Activated CD4-positive, CD25-positive, alpha-beta regulatory T cell (primary cell): ENCODE measurements at places on chromosomes 1 and 21.

DNA sequence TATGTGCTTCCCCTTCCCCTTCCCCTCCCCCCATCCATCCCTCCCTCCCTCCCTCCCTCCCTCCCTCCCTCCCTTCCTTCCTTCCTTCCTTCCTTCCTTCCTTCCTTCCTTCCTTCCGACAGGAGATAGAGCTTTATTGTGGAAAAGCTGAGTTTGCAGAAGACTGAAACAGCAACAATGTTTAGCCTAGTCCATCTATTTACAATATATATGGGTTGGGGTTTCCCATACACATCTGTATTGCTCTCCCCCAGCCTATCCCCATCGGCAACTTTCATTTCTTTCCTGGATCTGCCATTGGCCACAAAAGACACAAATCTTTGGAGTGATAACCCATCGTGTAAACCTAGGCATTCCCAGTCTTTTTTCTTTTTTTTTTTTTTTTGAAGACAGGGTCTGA is 222.3 kb downstream of the USH2A start:
- DNase-seq, result no peak

DNA sequence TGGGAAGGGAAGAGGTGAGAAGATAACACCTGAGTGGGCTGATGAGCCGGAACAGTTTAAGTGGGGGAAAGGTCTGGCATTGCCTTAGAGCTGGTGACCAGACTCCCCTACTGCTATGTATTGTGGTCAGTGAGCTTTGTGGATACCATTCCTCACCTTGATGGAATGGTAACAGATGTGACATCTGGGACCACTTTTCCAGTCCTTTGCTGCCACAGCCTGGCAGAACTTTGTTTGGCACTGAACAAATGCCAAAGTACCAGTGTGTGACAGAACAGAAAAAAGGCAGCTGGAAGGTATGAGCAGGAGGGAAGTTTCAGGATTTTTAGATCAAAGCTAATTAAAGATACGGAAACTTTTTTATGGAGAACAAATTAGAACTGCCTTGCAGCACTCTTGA is 6.2 kb downstream of the MED8 start:
- no peak for DNase-seq

DNA sequence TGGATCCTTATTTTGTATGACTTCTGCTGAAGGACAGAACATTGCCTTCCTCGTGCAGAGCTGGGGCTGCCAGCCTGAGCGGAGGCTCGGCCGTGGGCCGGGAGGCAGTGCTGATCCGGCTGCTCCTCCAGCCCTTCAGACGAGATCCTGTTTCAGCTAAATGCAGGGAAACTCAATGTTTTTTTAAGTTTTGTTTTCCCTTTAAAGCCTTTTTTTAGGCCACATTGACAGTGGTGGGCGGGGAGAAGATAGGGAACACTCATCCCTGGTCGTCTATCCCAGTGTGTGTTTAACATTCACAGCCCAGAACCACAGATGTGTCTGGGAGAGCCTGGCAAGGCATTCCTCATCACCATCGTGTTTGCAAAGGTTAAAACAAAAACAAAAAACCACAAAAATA is 27.5 kb upstream of the KDM4A start:
- DNase-seq, result no peak

DNA sequence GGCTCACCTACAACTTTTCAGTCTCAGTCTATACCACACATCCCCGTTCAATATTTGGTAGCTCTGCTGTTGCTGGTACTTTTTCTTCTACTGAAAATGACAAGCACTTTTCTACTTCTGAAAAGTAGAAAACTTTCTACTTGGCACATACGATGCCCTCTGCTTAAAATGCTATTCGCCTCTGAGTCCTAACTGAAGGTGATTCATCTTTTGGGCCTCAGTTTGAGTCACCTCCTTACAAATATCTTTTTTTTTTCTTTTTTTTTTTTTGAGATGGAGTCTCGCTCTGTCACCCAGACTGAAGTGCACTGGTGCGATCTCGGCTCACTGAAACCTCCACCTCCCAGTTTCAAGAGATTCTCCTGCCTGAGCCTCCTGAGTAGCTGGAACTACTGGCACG is 136.0 kb upstream of the CYYR1 start:
- no peak for DNase-seq

GRCh38 chr1:30715216-30715615 is 8.2 kb downstream of the MATN1 start:
- no peak for DNase-seq

DNA sequence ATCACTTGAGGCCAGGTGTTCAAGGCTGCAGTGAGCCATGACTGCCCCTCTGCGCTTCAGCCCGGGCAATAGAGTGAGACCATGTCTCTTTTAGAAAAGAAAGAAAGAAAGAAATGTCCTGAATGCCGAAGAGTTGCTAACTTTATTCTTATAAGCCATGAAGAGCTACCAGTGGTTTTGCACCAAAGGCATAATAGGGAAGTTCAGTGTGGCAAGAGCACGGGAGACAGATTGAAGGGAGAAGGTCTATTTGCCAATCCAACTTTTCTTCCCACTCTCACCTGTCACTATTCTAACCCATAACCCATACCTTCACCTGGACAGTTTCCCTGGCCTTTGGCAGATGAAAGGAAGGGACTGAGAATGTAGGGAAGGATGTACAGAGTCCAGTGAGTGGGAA is 4.4 kb upstream of the PEA15 start:
- no peak for DNase-seq

DNA sequence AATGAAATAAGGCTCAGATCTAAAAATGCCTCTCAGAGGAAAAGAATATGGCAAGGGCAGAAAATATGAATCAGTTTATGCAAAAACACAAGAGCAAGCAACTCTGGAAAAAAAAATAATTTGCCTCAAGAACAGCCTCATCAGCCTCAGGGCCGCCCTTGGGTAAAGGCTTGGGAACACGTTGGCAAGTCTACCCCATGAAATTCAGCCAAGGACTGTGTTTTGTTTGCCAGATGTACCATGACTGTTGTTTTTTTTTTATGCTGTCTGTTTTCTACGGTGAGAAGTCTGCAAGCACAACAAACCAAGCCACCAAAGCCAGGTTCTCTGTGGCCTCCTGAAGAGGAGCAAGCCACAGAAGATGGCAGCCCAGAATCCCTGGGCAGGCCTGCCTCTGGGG is 18.0 kb downstream of the HHIPL2 start:
- DNase-seq, result no peak

GRCh38 chr1:110872745-110873720 is at the start of gene CD53:
Gene CD53, plus strand, starts transcription at chr1:110873148. Its CDS starts 18,261 bp downstream, at chr1:110891409.
- no peak for DNase-seq
